Stimulated activated CD8-positive, alpha-beta memory T cell treated with anti-CD3 and anti-CD28 coated beads, Interleukin-12 subunit alpha, Interleukin-12 subunit beta, amount 100 ng/mL, for 4 hours (primary cell): ENCODE measurements at places on chromosomes 6 and 20.

DNA sequence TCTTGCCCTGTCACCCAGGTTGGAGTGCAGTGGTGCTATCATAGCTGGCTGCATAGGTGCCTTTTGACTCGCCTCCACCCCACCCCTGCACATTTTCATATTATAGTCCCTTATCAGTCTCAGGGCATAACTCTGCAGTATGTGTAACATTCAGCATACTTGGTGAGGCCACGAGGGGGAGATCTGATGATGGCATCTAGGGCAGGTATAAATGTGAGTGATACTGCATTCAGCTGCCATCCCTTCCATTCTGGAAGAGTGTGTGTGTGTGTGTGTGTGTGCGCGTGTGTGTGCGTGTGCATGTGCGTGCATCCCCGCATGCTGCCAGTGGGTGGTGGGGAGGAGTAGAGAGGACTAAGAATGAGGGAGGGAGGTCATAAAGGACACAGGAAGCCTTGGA is 81.4 kb downstream of the JARID2 start:
- no peak for DNase-seq

- no peak for DNase-seq
These were observed 98.3 kb upstream of the CHD6 start for GRCh38 chr20:41716436-41716835.

GRCh38 chr6:142694054-142694453 is 250.9 kb downstream of the HIVEP2 start:
- no peak for DNase-seq

DNA sequence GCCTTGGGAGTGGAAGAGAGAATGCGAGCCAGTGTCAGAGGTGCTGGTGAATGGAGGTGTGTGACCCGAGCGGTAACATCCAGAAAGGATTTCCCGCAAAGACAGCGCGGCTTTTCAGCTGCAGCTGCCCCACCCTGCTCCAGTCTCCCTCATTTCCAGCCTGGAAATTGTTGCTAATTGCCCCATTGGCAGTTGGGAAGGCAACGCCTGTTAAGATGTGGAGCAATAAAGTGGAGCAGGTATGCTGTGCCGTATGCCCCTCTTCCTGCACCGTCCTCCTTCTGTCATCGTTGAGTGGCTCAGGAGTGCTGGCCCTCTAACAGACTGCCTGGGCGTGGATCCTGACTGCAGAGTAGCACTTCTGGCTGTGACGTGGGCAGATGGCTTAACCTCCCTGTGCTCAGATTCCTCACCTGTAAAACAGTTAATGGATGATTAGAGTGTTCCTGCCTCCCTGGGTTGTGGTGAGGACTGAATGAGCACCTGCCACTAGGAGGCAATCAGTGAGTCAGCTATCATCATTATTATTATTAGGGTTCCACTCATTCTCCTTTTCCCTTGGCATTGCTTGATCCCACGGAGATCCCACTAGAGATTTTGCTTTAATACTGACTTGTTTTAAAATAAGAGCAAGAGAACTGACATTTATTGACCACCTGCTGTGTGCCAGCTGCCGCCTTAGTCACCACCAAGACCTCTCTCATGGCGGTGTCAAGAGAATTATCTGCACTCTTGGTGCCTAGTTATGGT is 11.7 kb downstream of the ARFGEF2 start:
- DNase-seq = no peak

DNA sequence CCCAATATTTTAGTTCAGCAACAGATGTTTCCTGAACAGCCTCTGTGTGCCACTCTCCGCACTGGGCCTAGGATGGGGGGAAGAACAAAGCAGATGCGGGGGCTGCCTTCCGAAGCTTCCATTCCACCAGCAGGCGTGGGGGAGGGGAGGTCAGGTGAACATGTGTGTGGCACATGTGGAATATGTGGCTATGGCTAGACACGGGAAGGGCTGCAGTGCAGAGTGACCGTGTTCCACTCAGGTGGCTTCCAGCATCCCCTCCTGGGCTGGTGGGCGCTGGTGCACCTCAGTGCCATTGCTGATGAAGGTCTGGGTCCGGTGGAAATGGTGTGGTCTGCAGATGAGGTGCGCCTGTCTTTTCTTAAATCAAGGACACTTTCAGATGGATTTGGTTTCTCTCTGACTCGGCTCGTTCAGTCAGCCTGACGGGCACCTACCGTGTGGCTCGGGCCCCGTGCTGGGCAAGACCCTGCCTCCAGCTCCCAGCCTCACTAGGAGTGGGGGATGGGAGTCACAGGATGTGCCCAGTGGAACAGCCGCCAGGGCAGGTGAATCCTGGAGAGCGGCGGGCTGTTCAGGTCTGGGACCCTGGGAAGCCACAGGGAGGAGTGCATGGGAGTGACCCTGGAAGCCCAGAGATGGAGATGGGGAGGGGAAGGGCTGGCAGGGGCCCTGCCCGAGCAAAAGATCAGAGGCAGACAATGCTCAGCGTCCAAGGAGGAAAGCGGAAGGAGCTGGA is 111.0 kb downstream of the SYCP2 start:
- no peak for DNase-seq

- no peak for DNase-seq
These were observed 6.5 kb upstream of the ZNF343 start for GRCh38 chr20:2515203-2515602.

- DNase-seq = no peak
These were observed 218.6 kb downstream of the OGFRL1 start for GRCh38 chr6:71507183-71507582.

DNA sequence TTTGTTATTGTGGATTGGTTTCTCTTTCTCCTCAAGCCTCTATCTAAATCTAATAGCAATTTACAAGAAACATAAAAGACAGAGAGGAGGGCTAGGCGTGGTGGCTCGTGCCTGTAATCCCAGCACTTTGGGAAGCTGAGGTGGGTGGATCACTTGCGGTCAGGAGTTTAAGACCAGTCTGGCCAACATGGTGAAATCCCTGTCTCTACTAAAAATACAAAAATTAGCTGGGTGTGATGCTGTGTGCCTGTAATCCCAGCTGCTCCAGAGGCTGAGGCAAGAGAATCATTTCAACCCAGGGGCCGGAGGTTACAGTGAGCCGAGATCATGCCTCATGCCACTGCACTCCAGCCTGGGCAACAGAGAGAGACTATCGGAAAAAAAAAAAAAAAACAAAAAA is 46.6 kb downstream of the SLC2A12 start:
- no peak for DNase-seq

- DNase-seq = no peak
These were observed 305.9 kb downstream of the CLIC5 start for GRCh38 chr6:45709781-45710220.

DNA sequence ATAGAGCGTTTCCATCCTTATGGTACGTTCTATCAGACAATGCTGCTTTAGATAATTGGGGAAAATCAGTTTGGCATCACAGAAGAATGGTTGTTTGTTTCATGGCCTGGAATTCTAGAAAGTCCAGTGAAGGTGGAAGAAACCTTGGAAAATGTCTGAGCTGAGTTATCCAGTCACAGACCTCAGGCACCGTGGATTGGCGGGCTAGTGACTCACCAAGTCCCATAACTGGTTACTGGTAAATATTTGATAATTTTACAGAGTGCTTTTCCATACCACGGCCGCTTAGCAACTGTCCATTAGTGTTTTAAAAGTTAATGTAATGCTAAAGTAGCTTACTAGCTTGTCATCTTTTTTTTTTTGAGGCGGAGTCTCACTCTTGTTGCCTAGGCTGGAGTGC is 99.4 kb downstream of the SLC35B3 start:
- DNase-seq = no peak

DNA sequence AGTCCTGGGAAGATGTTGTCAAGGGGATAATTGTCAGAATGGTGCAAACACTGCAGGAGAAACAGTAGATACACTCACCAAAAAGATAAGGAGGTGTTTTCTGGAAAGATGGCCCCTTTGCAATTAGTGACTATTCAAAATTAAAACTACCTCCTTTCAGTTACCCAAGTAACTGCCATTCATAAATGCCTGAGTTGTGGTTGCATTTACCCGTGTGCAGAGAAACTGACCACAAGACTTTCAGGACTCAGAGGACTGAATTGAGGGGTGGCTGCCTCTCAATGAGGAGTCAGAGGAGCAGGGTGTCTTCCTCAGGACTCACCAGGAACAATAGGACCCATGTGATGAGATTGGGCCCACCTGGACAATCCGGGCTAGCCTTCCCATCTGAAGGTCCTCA is 39.0 kb downstream of the GCM1 start:
- DNase-seq = no peak

DNA sequence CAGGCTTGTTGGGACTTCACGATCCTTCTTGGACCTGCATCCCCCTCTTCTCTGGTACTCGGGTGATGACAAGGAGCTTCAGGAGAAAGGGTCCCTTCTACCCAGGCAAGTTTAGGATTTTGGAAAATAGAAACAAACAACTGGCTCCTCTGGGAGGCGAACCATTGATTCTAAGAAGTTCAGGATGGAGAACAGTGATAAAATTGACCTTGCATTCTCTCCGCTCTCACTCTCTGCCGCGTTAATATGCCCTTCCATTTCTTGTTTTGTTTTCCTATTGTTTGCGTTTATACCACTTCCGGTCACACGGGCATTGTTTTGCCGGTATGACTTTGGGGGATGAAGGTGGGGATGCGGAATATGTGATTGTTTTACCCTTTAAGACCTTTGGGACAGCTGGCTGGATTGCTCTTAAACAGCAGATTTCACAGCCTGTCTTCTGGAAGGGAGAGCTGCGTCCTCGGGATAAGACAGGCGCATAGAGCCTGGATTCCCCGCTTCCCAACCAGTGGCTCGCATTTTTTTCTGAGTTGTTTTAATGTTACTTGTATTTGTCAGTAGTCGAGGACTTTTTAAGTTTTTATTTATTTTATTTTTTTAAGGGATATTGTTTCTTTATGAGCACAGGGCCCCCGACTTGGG is 144.3 kb upstream of the ZNF184 start:
- DNase-seq = no peak

- DNase-seq = no peak
These were observed 65.1 kb upstream of the TOP1 start for GRCh38 chr20:40963505-40963845.

- DNase-seq = no peak
These were observed 82.3 kb downstream of the LRRC1 start for GRCh38 chr6:53877151-53877550.

- DNase-seq = no peak
These were observed 111.3 kb upstream of the PRSS16 start for GRCh38 chr6:27136077-27136644.

- DNase-seq = no peak
These were observed 25.0 kb downstream of the IL22RA2 start for GRCh38 chr6:137148306-137149034.

GRCh38 chr6:129453073-129453472 is 256.9 kb downstream of the ARHGAP18 start:
- no peak for DNase-seq

GRCh38 chr20:20195021-20195705 is 142.8 kb downstream of the CFAP61 start:
- DNase-seq = no peak

DNA sequence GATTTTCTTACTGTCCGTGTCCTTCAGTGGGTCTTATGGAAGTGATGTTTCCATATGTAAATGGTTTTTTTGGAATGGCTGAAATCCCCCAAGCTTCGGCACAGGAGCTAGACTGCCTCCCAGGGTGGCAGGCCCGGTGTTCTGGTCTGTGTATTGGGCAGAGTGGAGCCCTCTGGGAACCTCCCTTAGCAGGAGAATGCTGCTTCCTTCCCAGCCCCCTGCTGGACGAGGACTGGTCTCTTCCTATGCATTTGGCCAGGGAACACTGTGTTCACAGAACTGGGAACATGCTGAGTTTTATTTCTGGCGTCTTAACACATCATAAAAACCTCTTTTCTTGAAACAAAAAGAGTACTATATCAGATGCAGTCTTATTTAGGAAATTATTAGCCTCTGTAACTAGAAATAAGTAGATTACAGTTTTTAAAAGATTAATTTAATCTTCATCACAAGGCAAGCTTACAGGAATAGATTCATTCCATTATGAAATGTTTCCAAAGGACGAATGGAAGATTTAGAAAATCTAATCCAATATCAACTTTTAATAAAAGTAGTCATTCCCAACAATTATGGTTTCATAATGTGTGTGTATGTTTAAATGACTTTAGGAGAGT is 56.6 kb downstream of the SYTL3 start:
- DNase-seq = no peak

GRCh38 chr20:6007529-6008103 is 46.2 kb downstream of the LRRN4 start:
- no peak for DNase-seq

DNA sequence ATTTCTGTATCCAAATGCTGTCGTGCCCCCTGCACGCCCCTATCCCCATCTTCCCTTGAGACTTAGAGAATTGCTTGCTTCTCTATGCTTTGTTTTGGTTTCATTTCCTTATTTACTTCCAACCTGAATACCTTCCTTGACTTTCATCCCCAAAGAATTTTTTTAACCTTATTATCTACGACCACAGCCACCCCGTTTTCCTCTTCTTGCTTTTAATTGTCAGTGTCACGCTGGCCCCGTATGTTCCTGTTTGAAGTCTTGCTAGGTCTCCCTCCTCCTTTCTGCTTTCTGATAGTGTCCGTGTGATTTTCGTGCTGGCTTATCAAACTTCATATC is 40.1 kb downstream of the RNF217 start:
- no peak for DNase-seq

GRCh38 chr6:73236144-73236750 is 11.0 kb upstream of the KHDC1L start:
- no peak for DNase-seq

DNA sequence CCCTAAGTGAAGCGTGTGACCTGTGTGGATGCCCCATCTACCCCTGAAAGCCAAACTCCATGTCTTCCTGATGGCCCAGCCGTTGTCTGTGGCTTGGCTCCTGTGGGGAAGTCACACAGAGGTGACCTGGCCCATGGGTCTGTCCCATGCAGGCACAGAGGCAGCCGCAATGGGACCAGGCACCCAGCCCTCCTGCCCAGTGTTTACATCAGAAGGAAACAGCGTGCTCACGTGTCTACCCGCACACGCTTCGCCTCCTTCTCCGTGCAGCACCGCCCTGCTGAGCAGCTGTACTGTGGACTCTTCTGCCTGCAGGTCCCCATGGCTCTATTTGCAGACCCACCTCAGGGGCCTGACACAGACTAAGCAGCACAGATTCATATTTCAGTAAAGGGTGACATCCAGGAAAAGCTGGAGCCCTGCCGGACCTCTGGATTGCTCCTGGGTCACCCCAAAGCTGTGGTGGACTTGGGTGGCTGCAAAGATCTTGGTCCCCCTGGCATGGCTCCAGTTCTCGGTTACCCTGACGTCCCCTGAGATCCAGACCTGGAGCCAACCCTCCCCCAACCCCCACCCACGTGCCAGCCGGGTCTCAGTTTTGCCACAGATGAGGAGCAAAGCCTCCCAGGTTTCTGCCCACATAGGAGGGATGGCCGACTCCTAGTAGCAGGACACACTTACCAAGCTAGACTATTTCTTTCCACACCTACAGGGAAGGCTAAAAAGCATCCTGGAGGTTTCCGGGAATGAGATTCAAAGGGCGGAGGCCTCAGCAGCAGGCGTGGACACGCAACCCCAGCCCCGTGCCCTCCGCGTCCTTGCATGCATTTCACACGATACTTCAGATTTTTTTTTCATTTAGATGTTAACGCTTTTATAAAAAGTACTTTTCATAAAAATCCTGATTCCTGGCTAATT is 120.3 kb downstream of the CDH4 start:
- no peak for DNase-seq

GRCh38 chr20:44692932-44693480 is 22.2 kb upstream of the CCN5 start:
- no peak for DNase-seq

- no peak for DNase-seq
These were observed 329.0 kb downstream of the ESR1 start for GRCh38 chr6:152136449-152136825.
